ENCODE measurements at places on chromosomes 7 and 10. TPM values are rescaled to one million over a fixed set of nuclear protein-coding genes. Genes with fewer than 3 reads are reported as not detected.

The RAB18 gene
- total RNA-seq, result 51.2 TPM

The POP7 gene
- 19.6 TPM for total RNA-seq

The ADAP1 gene
- total RNA-seq, result 24.5 TPM

The CDK1 gene
- total RNA-seq, result 2.0 TPM

- DNase-seq, result no peak
- no peak overlapping the region for H3K4me3 ChIP-seq
- H3K27me3 ChIP-seq, result no peaks in the 10 kb centered on the region
Measured at GRCh38 chr7:96414931-96415292, 93.0 kb upstream of the SLC25A13 start.

GRCh38 chr7:13090959-13091358 lies 403.5 kb downstream of the ARL4A start:
- H3K4me1 ChIP-seq, result no peaks in the 10 kb centered on the region
- no peak for DNase-seq
- H3K27ac ChIP-seq, result no peak overlapping the region
- no peaks in the 10 kb centered on the region for H3K36me3 ChIP-seq

- H3K4me3 ChIP-seq, result no peak overlapping the region
- no peak for DNase-seq
- no peaks in the 10 kb centered on the region for H3K4me1 ChIP-seq
- H3K36me3 ChIP-seq, result peaks cover 21% of the 10 kb centered on the region
- no peak overlapping the region for H3K27ac ChIP-seq
Measured at GRCh38 chr10:73522263-73522662, 26.4 kb upstream of the PPP3CB start.

- H3K36me3 ChIP-seq, result no peaks in the 10 kb centered on the region
Measured at GRCh38 chr7:96388166-96388565, 66.3 kb upstream of the SLC25A13 start.

DNA sequence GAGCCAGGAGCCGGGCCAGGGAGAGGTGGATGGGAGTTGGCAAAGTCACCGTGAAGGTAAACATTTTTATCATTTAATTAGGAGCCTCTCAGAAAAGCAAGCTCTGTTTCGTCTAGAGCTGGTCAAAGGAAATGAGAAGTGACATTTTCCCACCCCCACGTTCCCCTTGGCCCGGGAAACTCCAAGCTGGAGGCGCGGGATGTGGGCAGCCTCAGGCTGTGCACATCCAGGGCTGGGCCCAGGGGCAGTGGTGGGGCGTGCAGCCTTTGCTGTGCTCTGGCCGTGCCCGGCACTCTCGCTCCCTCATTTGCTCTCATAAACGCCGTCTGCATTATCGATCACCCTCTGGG lies 135.6 kb upstream of the RET start:
- no peak overlapping the region for H3K27ac ChIP-seq
- H3K36me3 ChIP-seq, result no peaks in the 10 kb centered on the region
- DNase-seq, result no peak

GRCh38 chr10:24097751-24098207 lies 111.2 kb upstream of the KIAA1217 start:
- DNase-seq, result no peak
- no peaks in the 10 kb centered on the region for H3K27me3 ChIP-seq
- peaks cover 7% of the 10 kb centered on the region for H3K4me1 ChIP-seq
- H3K4me3 ChIP-seq, result no peak overlapping the region
- no peaks in the 10 kb centered on the region for H3K36me3 ChIP-seq

DNA sequence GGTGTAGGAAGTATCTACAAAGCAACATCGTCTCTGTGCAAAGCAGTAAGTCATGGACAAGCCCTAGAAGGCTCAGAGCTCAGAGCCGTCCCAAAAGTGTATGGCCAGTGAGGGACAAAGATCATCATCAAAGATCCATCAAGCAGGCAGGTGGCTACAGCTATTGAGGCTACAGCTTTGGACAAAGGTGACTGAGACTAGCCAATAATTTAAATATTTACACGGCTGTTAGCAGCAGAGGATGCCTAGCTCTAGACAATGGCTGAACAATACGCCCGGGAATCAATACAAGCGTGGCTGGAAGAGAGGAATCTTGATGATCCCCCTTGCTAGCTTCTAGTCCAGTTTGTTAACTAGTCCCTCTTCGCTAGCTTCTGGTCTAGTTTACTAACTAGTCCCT lies 17.9 kb downstream of the NMT2 start:
- H3K27me3 ChIP-seq, result no peaks in the 10 kb centered on the region
- DNase-seq, result no peak
- no peak overlapping the region for H3K4me3 ChIP-seq
- no peaks in the 10 kb centered on the region for H3K36me3 ChIP-seq

GRCh38 chr10:3324612-3325038 lies 152.0 kb upstream of the PITRM1 start:
- H3K27me3 ChIP-seq, result no peaks in the 10 kb centered on the region
- no peak overlapping the region for H3K27ac ChIP-seq
- no peak for DNase-seq
- no peak overlapping the region for H3K4me3 ChIP-seq

DNA sequence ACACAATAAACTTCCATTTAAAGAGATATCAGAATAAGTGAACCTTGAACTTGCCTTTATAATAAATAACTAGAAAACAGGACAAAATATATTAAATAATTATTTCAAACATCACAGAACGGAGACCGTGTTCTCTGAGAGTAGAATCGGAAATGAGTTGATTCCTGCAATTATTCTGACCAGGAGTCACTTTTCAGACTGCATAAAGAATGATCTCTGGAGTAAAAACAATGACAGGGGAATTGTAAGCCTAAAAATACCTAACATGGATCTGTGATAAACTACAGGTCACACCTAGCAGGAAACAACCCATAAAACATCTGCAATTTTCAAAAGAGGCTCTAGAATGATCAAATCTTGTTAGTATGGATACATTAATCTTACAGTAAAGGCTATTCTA lies 577.5 kb upstream of the SORCS1 start:
- no peaks in the 10 kb centered on the region for H3K27me3 ChIP-seq
- no peak overlapping the region for H3K27ac ChIP-seq
- H3K4me3 ChIP-seq, result no peak overlapping the region
- H3K4me1 ChIP-seq, result no peaks in the 10 kb centered on the region

DNA sequence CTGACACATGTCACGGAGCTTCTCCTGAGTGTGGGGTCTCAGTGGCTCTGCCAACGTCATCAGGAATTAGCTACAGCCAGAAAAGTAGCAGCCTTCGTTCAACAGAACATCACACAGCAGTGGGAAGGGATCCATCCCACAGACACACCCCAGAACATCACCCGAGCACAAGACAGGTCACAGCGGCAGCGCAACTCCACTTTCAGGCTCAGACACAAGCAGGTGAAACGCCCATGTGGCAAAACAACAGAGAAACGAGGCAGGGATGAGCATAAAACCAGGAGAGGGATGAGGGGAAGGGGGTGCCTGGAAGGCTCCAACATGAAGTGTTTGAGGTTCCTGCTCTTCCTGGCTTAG lies 44.8 kb downstream of the CAMK2B start:
- no peak overlapping the region for H3K27ac ChIP-seq
- no peaks in the 10 kb centered on the region for H3K27me3 ChIP-seq
- H3K4me3 ChIP-seq, result no peak overlapping the region
- H3K36me3 ChIP-seq, result no peaks in the 10 kb centered on the region
- no peaks in the 10 kb centered on the region for H3K4me1 ChIP-seq

DNA sequence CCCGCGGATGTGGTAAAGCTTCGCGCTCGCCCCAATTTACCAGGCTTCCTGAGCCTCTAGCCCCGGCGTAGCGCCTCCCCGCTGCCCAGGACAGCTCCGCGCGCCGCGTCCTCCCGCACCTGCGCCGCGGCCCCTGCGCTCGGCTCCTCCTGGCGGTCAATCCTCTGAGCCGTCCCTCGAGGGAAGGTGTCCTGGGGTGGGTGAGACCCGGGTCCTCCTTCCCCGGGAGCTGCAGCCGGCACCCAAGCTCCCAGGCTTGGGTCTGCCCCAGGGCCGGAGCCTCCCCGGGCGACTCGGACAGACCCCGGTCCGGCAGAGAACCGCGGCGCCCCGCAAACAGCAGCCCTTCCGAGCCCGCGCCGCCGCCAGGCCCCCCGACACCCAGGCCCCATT lies 512 bp downstream of the OSBPL3 start:
- no peaks in the 10 kb centered on the region for H3K36me3 ChIP-seq
- peak overlapping the region; percentile 28 for H3K27ac ChIP-seq
- H3K4me1 ChIP-seq, result peaks cover 27% of the 10 kb centered on the region
- no peaks in the 10 kb centered on the region for H3K27me3 ChIP-seq

DNA sequence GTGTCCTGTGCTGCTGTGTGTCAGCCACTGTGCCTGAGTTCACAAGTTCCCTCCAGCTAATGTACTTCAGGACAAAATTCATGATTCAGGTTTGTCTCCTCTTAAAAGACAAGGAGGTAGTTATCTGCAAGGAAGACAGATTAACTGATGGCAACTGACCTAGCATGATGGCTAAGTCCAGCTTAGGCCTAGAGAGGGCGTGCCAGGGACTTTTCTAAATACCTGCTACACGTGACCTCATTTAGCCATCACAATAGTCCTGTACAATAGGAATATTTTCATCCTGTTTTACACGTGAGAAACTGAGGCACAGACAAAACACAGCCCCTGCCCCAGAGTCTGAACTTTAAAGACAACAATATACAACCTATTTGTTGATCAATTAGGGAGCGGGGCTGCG lies 275.7 kb downstream of the XPNPEP1 start:
- no peaks in the 10 kb centered on the region for H3K27me3 ChIP-seq
- no peak overlapping the region for H3K27ac ChIP-seq
- no peaks in the 10 kb centered on the region for H3K36me3 ChIP-seq
- no peak overlapping the region for H3K4me3 ChIP-seq

- no peaks in the 10 kb centered on the region for H3K27me3 ChIP-seq
- no peak overlapping the region for H3K27ac ChIP-seq
- H3K36me3 ChIP-seq, result no peaks in the 10 kb centered on the region
- peak overlapping the region; percentile 7 for H3K4me3 ChIP-seq
- DNase-seq, result no peak
Measured at GRCh38 chr10:21399392-21400035, 126.0 kb downstream of the SKIDA1 start.

GRCh38 chr10:102269017-102269416 lies 23.7 kb downstream of the GBF1 start:
- no peak overlapping the region for H3K27ac ChIP-seq
- no peaks in the 10 kb centered on the region for H3K36me3 ChIP-seq
- H3K27me3 ChIP-seq, result no peaks in the 10 kb centered on the region
- H3K4me3 ChIP-seq, result no peak overlapping the region
- peaks cover 21% of the 10 kb centered on the region for H3K4me1 ChIP-seq

DNA sequence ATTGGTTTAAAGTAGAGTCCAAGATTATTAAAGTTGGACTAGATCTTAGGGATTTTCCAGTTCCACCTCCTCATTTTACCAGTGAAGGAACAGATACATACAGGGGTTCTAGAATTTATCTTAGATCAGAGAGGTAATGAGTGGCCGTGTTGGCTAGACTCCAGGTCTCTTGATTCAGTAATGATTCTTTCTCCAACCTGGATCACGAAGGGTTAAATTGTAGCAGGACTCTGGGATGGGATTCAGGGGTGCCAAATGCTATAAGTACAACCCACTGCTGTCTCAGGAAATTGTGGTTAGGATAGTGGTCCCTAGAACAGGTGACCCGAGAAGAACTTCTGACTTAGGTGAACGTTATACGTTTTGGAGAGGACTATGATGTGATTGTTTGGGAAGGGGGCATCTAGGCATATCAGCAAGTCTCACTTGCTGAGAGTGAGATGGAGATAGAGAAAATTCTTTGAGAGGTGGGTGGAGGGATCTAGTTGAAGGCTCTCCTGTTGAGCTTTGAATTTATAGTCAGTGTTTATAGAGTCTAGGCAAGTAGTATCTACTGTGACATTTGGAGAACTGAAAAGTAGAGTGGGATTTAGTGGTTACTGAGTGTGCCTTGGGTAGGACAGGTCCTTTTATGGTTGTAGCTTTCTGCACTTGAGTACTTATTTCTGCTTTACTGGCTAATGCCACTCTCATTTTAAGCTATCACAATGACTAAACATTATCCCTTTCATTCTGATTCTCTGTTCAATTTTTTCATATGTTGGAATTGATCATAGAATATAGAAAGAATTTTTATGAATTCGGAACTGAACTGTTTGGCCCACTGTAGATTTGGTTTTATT lies 58.3 kb downstream of the ST7 start:
- H3K27me3 ChIP-seq, result no peaks in the 10 kb centered on the region
- H3K4me3 ChIP-seq, result no peak overlapping the region
- no peaks in the 10 kb centered on the region for H3K36me3 ChIP-seq
- H3K27ac ChIP-seq, result no peak overlapping the region

DNA sequence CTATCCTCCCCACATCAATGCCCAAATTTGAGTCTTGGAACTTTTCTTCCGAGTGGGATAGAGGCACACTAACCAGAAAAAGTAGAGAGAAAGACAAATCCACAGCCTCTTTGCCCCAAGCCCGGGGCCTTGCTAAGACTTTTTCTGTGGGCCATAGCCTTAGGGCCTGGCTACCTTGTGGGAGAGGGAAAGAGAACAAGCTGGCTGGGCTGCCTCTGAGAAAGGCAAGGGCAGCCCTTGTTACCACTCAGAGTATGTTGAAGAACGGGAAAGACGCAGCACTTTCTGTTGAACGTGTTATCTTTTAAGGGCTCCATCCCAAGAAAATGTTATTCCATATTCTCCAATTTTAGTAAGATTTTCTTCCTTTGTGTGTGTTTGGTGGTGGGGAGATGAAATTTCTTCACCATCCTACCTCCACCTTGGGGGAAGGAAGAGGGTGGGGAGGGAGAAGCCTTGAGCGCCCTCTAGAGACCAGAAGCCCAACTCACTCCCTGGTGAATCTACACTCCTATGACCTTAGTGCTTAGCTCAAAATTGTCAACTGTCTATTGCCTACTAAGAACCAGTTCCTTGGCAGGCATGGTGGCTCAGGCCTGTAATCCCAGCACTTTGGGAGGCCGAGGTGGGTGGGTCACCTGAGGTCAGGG lies 3.9 kb upstream of the NRF1 start:
- DNase-seq, result no peak
- H3K4me1 ChIP-seq, result peaks cover 11% of the 10 kb centered on the region
- H3K4me3 ChIP-seq, result no peak overlapping the region
- no peaks in the 10 kb centered on the region for H3K27me3 ChIP-seq
- H3K36me3 ChIP-seq, result no peaks in the 10 kb centered on the region
- no peak overlapping the region for H3K27ac ChIP-seq

DNA sequence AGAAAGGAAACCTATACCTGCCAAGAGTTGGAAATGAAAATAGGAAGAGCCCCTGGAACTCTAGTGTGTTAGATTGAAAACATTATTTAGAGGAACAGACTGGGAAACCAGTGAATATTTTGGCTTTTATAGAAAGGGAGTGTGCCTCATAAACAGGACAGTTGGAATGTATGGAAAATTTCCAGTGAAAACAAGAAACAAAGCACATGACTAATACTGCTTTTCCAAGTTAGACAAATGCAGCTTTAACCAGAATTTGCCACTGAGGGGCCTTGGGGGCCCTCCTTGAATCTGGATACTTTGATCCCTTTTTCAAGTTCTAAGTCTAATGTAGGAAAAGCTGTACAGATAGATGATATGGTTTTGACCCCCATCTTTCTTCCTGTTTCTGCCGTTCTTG lies 21.2 kb downstream of the ITGB8 start:
- H3K36me3 ChIP-seq, result no peaks in the 10 kb centered on the region
- H3K27me3 ChIP-seq, result no peaks in the 10 kb centered on the region
- peaks cover 28% of the 10 kb centered on the region for H3K4me1 ChIP-seq

GRCh38 chr10:61959814-61960213 lies 58.3 kb downstream of the ARID5B start:
- H3K36me3 ChIP-seq, result no peaks in the 10 kb centered on the region
- no peaks in the 10 kb centered on the region for H3K27me3 ChIP-seq
- DNase-seq, result no peak
- H3K4me3 ChIP-seq, result no peak overlapping the region
- peaks cover 30% of the 10 kb centered on the region for H3K4me1 ChIP-seq
- H3K27ac ChIP-seq, result no peak overlapping the region

GRCh38 chr7:37945336-37945735 lies 24.9 kb downstream of the EPDR1 start:
- H3K4me1 ChIP-seq, result peaks cover 12% of the 10 kb centered on the region
- no peak overlapping the region for H3K4me3 ChIP-seq
- no peak for DNase-seq
- no peaks in the 10 kb centered on the region for H3K27me3 ChIP-seq
